A549 treated with AZD2906 at 1 μM for 4 hours (cell line): ENCODE measurements at places on chromosomes 5 and 9. TPM values are rescaled to one million over a fixed set of nuclear protein-coding genes. Genes with fewer than 3 reads are reported as not detected.

Gene SOWAHA
- total RNA-seq: 0.08 to 0.16 TPM (median 0.10 TPM) in 5 replicates

Gene PRRX2
- total RNA-seq: 5.3 to 12.3 TPM (median 10.4 TPM) in 5 replicates

Gene CSNK1G3
- 17.8 to 28.8 TPM (median 21.2 TPM) in 5 replicates for total RNA-seq

Gene LRRC70
- total RNA-seq: 0.11 to 0.31 TPM (median 0.13 TPM) in 5 replicates

Gene DOCK8
- 0.29 to 0.71 TPM (median 0.51 TPM) in 5 replicates for total RNA-seq

Gene MPDZ
- total RNA-seq: 8.5 to 13.2 TPM (median 10.6 TPM) in 5 replicates

Gene NTNG2
- total RNA-seq: 1.1 to 2.1 TPM (median 1.3 TPM) in 5 replicates

Gene PCDHAC1
- 1.7 to 2.2 TPM (median 1.9 TPM) in 5 replicates for total RNA-seq

Gene OBP2A
- 0.15 TPM in 2 of 5 replicates, not detected in the others for total RNA-seq

Gene ZNF454
- total RNA-seq: not detected in 5 replicates

Gene UNC13B
- total RNA-seq: 9.7 to 12.2 TPM (median 10.8 TPM) in 5 replicates

Gene OR2K2
- not detected in 5 replicates for total RNA-seq

Gene PCDHGB1
- 1.4 to 1.9 TPM (median 1.7 TPM) in 5 replicates for total RNA-seq

Gene ISL1
- 0.03 to 0.06 TPM in 2 of 5 replicates, not detected in the others for total RNA-seq

Gene PCDHB4
- 0.03 to 0.12 TPM (median 0.06 TPM) in 5 replicates for total RNA-seq

Gene UGCG
- total RNA-seq: 23.8 to 28.1 TPM (median 24.5 TPM) in 5 replicates

Gene FBP2
- not detected in 5 replicates for total RNA-seq

Gene ANKDD1B
- total RNA-seq: 0.03 to 0.09 TPM in 2 of 5 replicates, not detected in the others

Gene C7
- not detected in 5 replicates for total RNA-seq

Gene CYLC2
- total RNA-seq: not detected in 5 replicates

Gene GRM6
- not detected in 5 replicates for total RNA-seq

Gene PROB1
- total RNA-seq: 0.16 to 0.24 TPM (median 0.19 TPM) in 5 replicates

Gene PKD2L2
- total RNA-seq: 0.05 to 0.09 TPM (median 0.07 TPM) in 3 of 5 replicates, not detected in the others

Gene SLC22A4
- 4.8 to 6.3 TPM (median 5.5 TPM) in 5 replicates for total RNA-seq

Gene WDR31
- total RNA-seq: 0.96 to 1.4 TPM (median 1.1 TPM) in 5 replicates

Gene CXCL14
- 0.09 to 0.38 TPM (median 0.27 TPM) in 5 replicates for total RNA-seq

Gene ANKRD33B
- total RNA-seq: 10.2 to 11.6 TPM (median 10.6 TPM) in 5 replicates

Gene VCAN
- 7.7 to 13.0 TPM (median 10.0 TPM) in 5 replicates for total RNA-seq

Gene CCDC183
- total RNA-seq: 0.19 to 0.38 TPM (median 0.28 TPM) in 5 replicates
